ENCODE measurements at places on chromosomes 1 and 21.
A peak's percentile ranks its signal among the peaks of the same experiment; 100 is the strongest.

- DNase-seq, result no peak
Observed at GRCh38 chr1:26221094-26221493, 12.9 kb upstream of the CEP85 start.

DNA sequence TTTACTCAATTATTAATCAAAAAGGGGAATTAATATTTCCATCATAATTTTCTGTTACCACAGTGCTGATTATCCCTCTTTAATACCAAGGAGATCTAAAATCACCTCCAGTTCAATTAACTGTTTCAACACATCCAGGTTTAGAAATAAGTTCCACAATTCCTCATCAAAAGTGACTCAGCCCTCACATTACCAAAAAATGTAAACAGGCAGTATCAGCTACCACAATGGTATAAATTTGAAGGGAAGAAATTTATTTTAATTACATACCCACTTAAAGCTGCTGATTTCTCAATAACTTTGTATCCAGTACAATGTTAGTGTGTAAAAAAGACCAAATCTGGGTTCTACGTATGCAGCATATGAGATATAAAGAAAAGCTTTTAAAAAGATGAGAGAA lies 51.9 kb downstream of the EIF4G3 start:
- peak; percentile 3 for DNase-seq

- peak; percentile 90 for DNase-seq
Observed at GRCh38 chr1:8169364-8170058, 143.4 kb upstream of the ERRFI1 start.

DNA sequence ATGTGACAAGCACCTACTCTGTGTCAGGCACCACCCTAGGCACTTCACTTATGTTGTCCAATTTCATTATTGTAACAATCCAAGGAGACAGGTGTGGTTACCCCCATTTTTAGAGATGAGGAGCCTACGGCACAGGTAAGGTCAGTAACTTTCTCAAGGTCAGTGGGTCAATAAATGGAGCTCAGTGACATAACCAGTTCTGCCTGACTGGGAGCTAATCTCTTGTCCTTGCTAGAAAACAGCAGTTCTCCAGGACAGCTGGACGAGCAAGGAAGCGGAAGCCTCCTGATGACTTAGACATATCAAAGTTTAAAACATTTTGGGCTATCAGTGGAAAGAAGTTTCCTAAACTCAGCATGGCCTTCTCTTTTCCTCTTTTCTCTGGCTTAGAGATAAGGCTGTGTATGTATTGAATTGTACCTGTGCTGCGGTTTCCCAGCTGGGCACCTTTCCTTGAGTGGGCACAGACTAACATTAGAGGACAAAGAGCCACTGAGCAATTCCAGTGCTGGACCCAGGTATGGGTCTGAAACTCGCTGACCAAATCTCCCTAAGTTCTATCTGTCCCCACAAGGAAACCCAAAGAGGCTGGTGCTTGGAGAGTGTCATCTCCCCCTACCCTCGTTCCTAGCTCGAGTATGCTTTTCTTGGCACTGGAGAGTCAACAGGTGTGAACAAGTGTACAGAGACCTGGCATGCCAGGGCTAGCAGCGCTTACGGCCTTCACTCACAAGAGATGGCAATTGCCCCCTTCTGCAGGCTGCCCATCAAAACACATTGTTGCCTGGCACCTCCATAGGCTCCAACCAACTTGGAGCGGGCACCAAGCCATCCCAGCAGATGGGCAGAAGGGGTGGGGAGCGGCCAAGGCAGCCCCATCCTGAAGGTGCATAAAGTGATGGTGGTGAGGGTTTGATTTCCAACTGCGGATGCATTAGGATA lies 456.1 kb upstream of the PROX1 start:
- no peak for DNase-seq

- DNase-seq, result no peak
Observed at GRCh38 chr1:152426731-152427130, 12.7 kb upstream of the CRNN start.

DNA sequence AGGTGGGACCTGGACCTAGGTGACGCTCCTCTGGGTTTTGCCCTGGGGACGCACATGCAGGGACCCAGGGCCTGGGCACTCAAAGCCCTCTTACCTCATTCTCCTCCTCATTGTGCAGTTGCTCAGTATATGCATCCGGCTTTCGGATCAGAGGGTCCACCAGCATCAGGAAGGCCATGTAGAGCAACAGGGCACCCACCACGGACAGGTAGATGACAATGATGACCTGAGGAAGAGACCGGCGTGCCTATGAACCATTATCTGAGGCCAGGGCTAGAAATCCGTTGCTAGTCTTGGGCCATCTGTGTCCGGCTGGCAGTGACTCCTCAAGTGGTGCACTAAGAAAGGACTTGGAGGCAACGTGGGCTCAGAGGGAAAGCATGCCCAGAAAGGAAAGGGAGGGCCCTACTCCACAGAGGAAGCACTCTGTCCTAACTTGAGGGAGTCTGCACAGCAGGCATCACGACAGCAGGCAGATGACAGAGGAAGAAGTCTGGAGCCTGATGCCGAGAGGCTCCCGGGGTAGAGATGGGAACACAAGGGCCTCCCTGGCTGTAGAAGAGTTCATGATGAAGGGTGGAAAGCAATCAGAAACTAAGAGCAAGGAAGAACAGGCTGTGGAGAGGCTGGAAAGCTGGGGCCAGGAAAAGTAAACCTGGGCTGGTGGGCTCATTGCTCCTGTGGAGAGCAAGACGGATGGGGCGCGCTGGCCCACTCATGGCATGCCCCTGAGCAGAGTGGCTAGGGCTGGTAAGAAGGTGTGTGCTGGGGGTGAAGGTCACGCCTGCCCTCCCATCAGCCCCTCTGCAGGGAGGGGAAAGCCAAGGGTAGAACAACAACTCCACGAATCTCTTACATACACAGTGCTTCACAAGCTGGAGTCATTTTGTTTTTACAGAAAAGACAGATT lies 10.3 kb downstream of the TMEM9 start:
- DNase-seq, result no peak

DNA sequence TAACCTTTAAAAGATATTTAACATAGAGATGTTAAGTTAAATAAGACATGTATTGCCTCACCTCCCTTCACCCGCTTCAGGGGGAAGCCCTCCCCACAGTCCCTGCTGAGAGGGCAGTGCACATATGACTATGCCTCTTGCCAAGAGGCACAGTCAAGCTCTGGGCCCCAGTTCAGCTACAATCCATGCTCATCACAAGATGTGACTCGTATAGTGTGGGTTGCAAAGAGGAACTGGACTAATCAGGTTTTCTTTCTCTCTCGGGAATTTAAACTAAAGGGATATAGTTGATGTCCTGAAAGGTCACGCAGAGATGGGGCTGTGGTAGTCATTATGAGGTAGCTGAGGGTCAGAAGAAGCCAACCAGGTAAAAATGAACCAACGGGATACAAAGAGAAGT lies 35.6 kb downstream of the LYST start:
- DNase-seq, result peak; percentile 7

DNA sequence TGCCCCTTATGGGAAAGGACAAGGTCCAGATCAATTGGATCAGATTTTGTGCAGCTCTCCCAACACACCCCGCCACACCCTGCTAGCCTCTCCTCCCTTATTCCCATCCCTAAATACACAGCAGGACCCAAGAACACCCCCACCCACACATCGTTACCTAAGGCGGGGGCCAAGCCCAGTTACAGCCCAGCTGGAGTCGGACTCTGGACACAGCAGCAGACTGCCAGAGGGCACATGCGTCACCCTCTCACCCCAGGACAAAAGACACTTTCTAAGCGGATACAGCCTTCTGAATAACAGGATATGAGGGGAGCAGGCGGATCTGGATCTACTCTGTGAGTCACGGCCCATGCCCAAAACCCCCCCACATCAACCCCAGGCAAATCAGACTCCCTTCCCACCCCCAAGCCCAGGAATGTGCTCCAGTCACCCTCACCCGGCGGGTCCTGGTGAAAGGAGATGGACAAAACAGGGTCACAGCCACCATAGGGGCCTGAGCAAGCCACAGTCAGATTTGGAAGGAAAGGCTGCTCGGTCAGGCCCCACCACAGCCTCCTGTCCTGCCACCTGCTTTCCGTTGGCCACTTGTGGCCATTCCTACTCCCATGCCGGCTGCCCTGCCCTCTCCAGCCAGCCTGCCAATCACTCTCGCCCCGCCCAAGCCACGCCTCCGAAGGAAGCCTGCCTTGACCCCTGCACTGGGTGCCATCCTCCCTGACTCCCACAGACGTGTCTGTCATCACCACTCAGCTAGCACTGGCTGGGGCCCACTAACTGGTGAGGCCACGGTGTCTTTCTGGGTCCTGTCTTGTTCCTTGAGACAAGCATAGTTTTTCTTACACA lies 4.0 kb downstream of the S100A16 start:
- peak; percentile 99 for DNase-seq

DNA sequence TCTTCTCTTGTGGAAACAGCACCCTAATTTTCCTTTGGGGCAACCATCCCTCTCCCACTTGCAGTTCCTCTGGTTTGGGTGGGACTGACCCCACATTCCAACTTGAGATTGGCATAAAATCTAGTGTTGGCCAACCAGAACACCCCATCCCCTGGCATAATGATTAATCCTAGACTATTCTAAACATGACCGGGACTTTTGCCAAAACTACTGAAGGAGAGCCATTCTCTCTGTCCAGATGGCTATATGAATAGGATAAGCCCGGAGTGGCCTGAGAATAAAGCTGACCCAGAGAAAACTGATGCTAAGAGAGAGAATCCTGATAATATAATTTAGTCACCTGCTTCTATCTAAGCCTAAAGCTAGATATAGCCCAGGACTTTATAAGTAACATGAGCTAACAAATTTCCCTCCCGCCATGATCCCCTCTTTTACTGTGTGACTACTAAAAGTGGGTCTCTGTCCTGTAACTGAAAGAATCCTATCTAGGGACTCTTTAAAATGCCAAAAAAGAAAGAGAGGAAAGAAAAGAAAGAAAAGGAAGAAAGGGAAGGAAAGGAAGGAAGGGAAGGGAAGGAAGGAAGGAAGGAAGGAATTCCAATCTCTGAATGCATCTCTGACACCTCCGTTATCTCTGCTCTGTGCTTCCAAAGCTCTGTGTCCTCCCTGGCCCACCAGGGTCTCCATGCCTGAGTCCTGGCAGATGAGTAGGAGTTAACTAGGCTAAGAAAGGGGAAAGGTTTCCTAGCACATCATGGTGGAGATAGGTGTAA lies 28.0 kb upstream of the NRDC start:
- peak; percentile 29 for DNase-seq

GRCh38 chr1:233440951-233441401 lies 113.5 kb downstream of the MAP3K21 start:
- peak; percentile 9 for DNase-seq

GRCh38 chr1:115283681-115284146 lies 54.3 kb downstream of the NGF start:
- DNase-seq, result no peak

DNA sequence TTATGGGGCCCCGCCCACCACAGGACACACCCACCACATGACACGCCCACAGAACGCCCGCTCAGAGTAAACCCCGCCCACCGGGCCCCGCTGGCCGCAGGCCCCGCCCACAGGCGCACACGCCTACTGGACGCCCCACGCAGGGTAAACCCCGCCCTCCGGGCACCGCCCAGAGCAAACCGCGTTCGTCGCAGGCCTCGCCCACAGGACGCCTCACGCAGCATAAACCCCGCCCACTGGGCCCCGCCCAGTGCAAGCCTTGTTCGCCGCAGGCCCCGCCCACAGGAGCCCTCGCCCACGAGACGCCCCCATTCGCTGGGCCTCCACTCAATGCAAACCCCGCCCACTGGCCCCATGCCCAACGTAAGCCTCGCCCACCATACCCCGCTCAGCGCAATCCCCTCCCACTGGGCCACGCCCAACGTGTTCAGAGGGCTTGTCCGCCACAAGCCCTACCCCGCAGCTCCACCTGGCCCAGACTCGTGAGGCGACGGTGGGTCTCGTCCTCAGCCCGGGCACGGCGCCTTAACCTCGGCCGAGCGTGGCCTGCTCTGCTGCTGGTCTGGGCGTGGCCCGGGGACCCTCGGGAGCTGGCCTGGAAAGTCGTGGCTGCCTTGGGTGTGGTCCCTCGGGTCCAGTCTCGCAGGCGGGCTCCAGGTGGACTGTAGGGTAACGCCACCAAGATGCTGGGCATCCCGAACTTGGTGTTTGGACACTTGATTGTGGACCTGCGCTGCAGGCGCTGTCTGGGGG lies 401 bp upstream of the TMEM52 start:
- DNase-seq, result peak; percentile 99

DNA sequence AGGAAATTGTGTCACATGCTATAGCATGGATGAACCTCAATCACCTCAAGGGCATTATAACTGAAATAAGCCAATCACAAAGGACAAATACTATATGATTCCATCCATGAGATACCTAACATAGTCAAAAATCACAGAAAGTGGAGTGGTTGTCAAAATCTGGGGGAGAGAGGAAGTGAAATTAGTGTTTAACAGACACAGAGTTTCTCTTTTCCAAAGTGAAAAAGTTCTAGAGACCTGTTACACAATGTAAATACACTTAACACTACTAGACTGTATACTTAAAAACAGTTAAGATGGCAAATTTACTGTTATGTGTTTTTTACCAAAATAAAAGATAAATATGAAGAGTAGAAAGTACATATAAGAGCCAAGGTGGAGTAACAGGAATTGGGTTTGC lies 31.8 kb downstream of the ZNF644 start:
- no peak for DNase-seq

DNA sequence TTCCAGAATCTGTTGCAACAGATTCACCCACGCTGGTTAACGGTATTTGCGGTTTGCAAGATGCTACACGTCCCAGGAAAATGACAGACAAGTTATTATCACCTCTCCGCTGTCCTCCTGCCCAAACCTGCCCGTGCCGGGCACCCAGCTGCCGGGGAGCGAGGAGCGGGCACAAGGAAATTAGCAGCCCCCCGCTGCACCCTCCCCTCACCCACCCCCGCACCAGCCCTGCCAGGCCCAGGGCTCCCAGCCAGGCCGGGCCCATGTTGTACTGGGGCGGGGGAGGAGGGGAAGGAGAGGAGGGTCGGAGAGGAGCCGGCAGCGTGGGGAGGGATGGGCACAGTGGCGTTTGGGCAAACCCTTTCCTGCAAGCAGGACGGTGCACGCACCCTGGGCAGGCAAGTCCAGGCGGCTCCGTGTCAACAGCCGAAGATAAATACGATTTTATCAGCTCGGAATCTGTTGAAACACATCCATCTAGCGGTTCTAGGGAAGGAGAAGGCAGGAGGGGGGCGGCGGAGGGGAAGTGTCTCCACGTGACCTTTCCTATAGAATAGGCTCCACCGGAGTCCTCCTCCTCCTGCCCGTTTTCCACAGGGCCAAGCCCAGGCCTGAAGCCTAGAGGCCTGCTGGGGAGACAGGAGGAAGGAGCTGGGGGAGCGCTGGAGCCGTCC lies 35.1 kb upstream of the CCDC27 start:
- no peak for DNase-seq

DNA sequence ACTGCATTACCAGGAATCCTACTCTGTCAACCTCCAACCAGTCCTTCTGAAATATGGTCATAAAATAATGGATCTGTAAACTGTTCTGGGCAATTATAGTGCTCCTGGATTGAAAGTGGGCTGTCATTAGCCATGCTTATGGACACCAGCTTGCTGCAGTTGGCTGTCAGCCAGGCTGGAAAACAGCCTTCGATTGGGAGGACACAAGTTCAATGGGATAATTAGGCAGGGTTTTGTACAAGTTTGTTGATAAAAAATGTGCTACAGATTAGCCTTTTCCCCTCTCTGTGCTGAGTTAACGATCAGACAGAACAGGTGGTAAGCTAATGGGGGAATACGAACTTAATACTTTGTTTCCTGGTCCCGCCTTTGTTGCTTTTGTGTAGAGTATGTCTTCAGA lies 413.9 kb downstream of the DUSP10 start:
- DNase-seq, result no peak

- DNase-seq, result no peak
Observed at GRCh38 chr21:41136286-41136685, 31.7 kb upstream of the BACE2 start.

- DNase-seq, result no peak
Observed at GRCh38 chr1:193525411-193525810, 339.0 kb upstream of the B3GALT2 start.

All from lung microvascular endothelial cell (primary cell).